ENCODE measurements at places on chromosomes 6 and 20. TPM values are rescaled to one million over a fixed set of nuclear protein-coding genes. Genes with fewer than 3 reads are reported as not detected.
A peak's percentile ranks its signal among the peaks of the same experiment; 100 is the strongest.

THBD gene
- total RNA-seq = 50.5 TPM

DNA sequence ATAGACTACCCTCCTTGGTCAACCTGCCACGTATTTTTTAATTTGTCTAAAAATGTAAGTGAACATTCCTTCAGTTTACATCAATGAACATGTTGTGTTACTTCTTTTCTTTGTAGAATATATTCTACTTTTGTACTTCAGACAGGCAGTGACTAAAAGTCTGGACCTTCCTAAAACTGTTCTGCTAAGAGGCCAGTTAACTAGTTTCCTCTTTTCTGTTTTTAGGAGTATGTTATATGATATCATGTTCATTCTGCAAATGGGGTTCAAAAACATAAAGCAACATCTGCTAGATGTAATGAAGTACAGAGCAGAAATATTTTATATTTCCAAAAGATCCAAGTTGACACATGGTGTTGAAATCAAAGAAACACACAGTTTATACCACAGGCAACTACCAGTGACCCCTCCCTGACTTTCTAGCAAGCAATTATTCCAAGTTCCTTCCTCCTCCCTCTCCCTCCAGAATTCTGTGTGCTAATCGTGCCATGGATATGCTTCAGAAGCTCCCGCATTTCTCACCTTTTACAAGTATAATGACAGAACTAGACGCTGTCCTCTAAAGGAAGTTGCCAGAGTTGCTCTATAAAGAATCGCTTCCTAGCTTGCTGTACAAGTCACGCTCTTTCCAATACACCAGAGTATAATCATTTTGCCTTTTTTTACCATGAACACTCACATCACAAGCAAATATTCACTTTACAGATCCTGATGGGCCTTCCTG lies 64.7 kb downstream of the ARHGAP18 start:
- DNase-seq = no peak

- no peak for DNase-seq
Measured at GRCh38 chr6:160523223-160523622, 140.9 kb downstream of the LPA start.

TFAP2B gene
- total RNA-seq = not detected

- DNase-seq = peak; percentile 81
Measured at GRCh38 chr6:7468382-7469081, 72.9 kb upstream of the DSP start.

HCK gene
- 14.1 TPM for total RNA-seq

DNA sequence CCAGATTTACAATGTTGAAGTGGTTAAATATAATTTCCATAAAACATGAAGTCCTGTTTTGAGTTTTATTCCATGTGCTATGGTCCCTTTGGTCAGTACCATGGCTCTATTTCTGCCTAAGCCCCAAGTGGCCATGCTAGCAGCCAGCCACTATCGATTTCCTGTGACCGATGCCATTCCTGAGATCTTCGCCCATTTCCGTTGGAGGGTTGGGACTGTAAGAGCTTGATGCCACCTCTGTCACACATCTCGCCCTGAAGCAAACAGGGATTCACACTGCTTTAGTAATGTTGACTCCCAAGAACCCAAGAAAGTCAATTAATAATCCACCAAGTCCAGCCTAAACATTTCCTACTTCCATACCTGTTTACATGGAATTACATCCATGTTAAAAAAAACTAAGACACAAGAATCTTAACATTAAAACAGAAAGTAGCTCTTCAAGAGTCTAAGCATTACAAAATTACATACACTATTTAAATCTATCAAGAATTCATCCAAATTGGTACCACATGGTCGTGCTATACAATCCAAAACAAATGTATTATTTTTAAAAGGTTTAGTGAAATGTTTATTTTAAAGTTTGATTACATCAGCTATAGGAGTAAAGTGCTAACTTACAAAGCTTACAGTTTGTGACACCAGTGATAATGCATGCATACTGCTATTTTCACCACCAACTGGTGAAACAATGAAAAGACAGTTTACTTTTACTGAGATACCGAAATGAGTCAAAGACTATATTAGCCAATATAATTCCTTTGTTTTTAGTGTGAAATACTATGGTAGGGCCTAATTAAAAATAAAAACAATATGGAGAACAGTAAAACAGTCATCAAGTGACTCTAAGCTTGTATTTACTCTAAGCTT lies 2.5 kb downstream of the RBM39 start:
- DNase-seq = no peak

LAMA2 gene
- total RNA-seq = 125 TPM

BANF2 gene
- not detected for total RNA-seq

DNA sequence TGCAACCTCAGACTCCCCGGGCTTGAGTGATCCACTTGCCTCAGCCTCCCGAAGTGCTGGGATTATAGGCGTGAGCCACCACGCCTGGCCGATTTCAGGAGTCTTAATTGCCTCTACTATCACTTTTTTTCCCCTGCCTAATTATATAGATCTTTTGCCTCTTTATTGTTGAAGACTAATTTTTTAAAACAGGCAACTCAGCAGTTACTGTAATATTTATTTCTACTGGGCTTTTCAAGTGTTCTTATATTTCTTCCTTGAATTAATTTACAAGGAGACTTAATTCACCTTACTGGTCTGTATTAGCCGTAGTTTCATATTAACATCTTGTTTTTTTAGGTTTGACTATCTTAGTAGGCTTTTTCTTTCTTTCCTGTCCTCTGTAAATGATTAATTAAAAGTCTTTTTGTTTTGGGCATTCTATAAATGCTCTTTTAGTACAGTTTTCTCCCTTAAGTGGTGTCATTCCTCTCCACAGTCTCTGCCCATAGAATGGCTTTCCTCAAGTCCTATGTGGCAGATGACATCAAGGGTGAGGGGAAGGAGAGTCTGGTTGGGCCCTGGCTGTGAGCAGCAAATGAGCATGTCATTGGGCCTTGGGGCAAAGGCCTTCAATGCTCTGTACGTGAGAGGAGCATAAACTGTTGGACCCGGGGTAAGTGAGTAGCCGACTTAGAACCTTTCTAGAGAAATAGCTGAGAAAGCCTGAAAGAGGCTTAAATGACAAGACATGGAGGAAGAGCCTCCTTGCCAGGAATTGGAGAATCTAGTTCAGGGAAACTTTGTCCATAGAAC lies 36.0 kb downstream of the ANKS1A start:
- DNase-seq = no peak

DNA sequence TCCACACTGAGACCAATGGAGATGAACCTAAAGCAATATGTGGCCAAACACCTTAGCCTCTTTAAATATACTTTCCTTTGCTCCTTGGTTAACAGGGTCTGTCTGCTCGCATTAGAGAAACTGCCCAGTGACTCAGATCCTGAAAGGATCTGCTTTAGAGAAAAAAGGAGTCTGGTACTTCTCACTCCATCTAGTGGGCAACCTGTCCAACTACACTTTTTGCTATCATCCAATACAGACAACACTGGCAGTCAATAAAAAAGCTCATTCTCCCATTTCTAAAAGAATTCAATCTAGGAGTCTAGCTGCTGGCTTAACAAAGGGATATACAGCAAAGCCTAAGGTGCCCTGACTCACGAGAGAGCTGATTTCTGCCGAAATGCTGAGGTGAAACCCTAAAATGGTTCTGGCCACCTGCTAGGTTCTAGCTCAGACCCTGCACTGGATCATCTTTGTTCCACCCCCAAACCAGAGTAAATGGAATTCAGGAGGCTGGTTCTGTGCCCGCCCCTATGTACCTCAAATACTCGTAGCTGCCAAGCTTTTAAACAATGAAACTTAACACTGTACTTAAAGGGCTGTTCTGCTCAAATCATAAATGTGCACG lies 11.5 kb downstream of the GNL1 start:
- DNase-seq = no peak

DNA sequence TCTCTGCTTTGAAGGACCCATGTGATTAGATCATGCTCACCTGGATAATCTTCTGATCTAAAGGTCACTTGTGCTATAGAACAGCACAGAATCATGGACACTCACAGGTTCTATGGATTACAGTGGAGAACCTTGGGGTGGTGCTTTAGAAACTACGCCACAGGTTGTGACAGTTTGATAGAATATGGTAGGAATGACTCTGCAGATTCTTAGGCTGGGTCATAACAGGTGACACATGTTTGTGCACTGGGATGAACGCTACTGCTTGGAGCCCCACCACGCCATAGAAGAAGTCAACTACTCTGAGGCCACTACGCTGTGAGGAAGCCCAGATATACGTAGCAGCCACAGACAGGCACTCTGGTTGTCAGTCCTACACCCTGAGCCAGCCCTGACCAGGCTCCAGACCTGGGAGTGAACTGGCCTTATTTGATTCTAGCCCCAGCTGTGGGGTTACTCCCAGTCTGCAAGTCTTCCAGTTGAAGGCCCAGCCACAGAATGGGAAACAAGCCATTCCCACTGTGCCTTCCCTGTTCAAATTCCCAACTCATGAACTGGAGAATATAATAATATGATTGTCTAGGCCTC lies 99.0 kb upstream of the SLC24A3 start:
- DNase-seq = no peak

DNA sequence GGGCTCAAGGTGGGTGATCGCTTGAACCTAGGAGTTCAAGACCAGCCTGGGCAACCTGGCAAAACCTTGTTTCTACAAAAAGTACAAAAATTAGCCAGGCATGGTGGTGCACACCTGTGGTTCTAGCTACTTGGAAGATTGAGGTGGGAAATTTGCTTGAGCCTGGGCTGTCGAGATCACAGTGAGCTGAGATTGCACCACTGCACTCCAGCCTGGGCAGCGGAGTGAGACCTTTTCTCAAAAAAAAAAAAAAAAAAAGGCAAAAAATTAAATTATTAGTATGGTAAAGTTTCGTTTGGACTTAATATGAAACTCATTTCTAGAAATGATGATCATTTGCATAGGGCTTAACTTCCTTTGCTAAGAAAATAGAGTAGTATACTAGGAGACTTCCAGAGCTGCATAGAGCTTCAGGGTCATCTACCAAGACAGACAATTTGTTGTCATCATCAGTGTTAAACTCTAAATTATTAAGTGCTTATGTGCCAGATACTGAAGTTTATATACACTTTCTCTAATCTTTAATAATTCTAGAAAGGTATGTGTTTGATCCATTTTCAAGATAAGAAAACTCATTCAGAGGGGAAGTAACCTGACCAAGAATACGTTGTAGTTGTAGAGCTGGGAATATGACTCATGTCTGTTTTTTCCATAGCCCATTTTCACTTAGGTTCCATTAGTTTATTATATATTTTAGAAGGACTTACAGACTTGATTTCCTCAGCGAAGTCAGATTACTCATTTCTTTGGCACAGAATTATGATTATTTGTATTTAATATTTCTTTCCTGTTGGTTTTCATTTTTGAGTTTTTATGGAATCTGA lies 84.5 kb downstream of the SLC16A10 start:
- no peak for DNase-seq

MOCS1 gene
- total RNA-seq = 26.2 TPM

- DNase-seq = no peak
Measured at GRCh38 chr6:124714728-124715127, 247.5 kb upstream of the RNF217 start.

- no peak for DNase-seq
Measured at GRCh38 chr6:127347178-127347577, 3.8 kb upstream of the ECHDC1 start.

GRCh38 chr6:160507420-160507819 lies 156.7 kb downstream of the LPA start:
- no peak for DNase-seq

DNA sequence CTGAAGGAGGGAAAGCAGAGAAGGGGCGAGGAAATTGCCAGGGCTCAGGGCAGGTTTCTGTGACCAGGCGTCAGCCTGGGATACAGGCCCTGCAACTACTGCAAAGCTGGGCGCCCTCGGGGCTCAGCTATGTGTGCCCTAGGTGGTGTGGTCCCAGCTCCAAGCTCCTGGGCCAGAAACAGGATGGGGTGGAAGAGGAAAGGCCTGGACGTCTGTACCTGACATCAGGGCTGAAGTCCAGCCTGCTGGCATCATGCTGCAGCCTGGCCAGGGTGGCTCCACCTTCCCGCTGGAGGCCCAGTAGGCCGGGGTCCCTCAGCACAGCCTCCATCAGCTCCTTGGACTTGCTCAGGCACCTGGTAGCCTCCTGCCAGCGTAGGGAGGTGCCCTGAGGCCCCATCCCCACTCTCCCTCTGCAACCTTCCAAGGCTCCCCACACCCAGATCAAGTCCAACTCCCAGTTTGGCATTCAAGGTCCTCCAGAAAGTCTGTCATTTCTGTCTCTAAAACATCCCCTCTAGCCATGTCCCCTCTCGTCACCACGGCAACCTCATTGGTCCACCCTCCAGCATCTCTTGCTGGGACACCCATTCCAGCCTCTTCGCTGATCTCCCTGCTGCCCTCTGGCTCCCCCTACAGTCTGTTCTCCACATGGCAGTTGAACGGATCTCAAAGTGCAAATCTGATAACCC lies 38.2 kb downstream of the KIAA1755 start:
- peak; percentile 73 for DNase-seq

NKX2-4 gene
- not detected for total RNA-seq

TUBB2B gene
- 3.9 TPM for total RNA-seq

GRCh38 chr6:152879681-152880080 lies 103.2 kb downstream of the FBXO5 start:
- DNase-seq = no peak

GRCh38 chr6:108009894-108010293 lies 51.9 kb upstream of the SEC63 start:
- DNase-seq = no peak

WFDC5 gene
- total RNA-seq = not detected

DPPA5 gene
- total RNA-seq = not detected

TCF15 gene
- total RNA-seq = 7.3 TPM

Data from left cardiac atrium (tissue), 4 donors.